NCI-H2171 (cell line): ENCODE measurements at places on chromosomes 3 and 15.

- no peak for DNase-seq
Observed at GRCh38 chr3:154273381-154273780, 50.9 kb downstream of the DHX36 start.

GRCh38 chr3:15310491-15311370, 21.7 kb downstream of the SH3BP5 start:
- no peak for DNase-seq

GRCh38 chr3:195385526-195385925, 57.3 kb downstream of the ACAP2 start:
- no peak for DNase-seq

GRCh38 chr3:135460273-135460672, 505.3 kb upstream of the PPP2R3A start:
- no peak for DNase-seq

- no peak for DNase-seq
Observed at GRCh38 chr15:62737551-62737950, 305.0 kb upstream of the TPM1 start.

- DNase-seq, result no peak
Observed at GRCh38 chr3:15809313-15809712, 11.5 kb upstream of the ANKRD28 start.

DNA sequence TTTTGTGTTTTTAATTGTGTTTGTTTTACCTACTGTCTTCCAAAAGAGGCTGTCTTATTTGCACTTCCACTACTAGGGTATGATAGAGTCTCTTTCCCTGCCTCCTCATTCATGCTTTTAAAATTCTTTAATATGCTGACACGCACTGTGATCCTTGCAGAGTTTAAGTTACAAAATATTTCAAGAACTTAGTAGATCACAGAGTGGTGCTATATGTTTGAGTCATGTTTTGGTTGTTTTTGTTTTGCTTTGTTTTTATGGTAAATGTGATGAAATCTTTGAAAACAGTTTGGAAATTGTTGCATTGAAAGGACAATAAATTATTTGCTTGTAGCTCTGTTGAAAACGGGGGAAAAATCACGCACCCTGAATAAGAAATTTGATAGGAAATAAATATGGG, 5.9 kb upstream of the ABHD10 start:
- DNase-seq, result no peak

- DNase-seq, result no peak
Observed at GRCh38 chr15:82304778-82305090, 42.1 kb downstream of the SAXO2 start.

GRCh38 chr3:186760141-186760833, 23.1 kb upstream of the EIF4A2 start:
- DNase-seq, result no peak

DNA sequence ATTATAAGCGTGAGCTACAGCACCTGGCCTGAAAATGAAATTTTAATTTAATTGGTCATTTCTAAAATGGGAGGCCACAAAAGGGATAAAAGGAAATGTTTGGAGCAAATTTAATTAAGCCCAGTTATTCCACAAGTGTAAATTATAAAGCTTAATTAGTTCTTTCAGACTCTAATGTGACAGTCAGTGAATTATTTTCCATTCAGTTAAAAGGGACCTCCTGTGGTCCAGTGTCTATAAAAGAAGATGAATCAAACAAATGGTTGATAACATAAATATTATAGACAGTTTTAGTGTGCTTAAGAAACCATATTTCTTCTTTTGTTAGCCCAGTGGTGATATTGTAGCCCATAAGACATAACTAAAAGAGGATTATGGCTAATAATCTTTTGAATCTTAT, 66.4 kb downstream of the CNOT10 start:
- no peak for DNase-seq

GRCh38 chr3:42195879-42196330, 70.1 kb downstream of the CCK start:
- no peak for DNase-seq

DNA sequence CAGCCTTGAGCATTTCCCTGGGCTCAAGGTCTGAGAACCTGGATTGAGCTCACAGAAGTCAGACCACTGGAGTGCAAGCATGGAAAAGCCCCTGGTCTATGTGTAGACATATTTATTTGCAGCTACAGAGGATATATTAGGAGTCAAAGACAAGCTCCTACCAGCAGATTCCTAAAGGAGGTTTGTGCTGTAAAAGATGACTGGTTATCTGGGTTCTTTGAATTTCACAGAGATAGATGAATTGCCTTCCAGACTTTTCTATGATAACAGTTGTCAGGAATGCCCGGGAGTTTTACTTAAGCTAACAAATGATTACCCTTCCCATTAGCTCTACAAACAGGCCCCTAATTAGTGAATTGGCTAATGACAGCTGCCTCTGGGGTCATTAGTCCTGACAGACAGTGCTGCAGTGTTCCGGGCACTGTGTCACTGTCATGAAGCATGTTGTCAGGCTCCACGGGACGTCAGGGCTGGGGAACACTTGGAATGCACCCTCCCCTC, 48.8 kb upstream of the PLXNA1 start:
- no peak for DNase-seq

- no peak for DNase-seq
Observed at GRCh38 chr15:43828061-43828657, 1.4 kb downstream of the WDR76 start.

- no peak for DNase-seq
Observed at GRCh38 chr3:106619-107018, 89.9 kb upstream of the CHL1 start.

GRCh38 chr3:55964491-55964985, 477.4 kb upstream of the WNT5A start:
- no peak for DNase-seq

DNA sequence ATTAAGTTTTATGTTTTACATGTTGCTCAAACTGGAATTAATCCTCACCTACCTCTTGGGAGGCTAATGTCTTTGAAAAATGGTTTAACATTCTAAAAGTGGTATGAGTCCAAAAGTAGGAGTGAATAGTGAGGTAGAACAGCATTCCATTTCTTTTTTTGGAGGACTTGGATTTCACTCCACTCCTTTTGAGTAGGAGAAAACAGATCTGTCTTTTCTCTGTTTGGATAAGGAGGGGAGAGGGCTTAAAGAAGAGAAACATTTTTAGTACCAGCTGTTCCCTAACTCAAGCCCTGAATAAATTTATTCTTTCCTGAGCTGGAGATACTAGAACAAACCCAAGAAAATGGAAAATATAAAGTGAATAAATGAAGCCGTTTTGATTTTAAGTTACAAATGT, 687.9 kb downstream of the MECOM start:
- DNase-seq, result no peak
